ENCODE measurements at places on chromosomes 6 and 20.

DNA sequence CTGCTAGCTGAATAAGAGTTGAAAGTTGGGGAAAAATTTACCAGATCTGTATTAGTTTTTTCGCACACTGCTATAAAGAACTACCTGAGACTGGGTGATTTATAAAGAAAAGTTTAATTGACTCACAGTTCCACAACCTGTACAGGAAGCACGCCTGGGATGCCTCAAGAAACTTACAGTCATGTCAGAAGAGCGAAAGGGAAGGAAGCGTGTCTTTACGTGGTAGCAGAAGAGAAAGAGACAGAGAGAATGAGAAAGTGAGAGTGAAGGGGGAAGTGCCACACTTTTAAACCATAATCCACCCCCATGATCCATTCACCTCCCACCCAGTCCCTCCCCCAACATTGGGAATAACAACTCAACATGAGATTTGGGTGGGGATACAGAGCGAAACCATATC lies 79.6 kb downstream of the KHDC1L start:
- no peak for DNase-seq

DNA sequence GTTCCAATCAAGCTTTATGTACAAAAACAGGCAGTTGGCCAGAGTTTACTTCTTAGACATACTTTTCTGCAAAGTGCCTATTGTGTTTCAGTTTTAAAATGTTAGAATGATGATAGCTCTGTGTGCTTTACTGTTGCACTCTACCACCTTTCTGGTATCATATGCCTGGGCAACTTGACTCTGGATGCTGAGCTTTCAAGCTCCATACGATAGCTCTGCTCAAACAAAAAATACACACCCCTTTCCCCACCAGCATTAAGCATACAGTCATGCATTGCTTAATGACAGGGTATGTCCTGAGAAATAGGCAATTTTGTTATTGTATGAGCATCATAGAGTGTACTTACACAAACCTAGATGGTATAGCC lies 123.1 kb downstream of the RCAN2 start:
- DNase-seq: no peak

GRCh38 chr20:37991908-37992307 lies 41.3 kb downstream of the TTI1 start:
- DNase-seq: no peak

- no peak for DNase-seq
Measured at GRCh38 chr6:93344333-93344835, 75.0 kb downstream of the EPHA7 start.

- no peak for DNase-seq
Measured at GRCh38 chr6:80134065-80134464, 27.6 kb downstream of the BCKDHB start.
